ENCODE measurements at places on chromosomes 1 and 21.
A peak's percentile ranks its signal among the peaks of the same experiment; 100 is the strongest.

- no peak for DNase-seq
These were observed 284.9 kb upstream of the ADAMTS5 start for GRCh38 chr21:27251752-27252151.

DNA sequence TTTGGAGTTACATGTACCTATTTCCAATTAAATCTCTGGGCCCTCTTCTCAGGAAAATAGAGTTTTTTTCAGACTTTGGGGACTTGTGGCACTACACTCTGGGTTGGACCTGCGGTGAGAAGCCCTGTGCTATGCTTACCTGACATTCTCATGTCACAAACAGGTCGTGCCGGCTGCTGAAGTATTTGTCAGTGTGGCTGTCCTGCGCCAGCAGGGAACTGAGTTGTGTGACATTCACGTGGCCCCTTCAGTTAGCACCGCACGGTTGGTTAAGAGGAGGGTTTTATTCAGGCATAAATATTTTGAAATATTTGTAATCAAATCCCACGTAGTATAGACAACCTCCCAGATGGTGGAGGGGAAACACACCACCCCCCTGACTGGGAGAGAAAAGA is 6.3 kb upstream of the COL6A2 start:
- DNase-seq: no peak

DNA sequence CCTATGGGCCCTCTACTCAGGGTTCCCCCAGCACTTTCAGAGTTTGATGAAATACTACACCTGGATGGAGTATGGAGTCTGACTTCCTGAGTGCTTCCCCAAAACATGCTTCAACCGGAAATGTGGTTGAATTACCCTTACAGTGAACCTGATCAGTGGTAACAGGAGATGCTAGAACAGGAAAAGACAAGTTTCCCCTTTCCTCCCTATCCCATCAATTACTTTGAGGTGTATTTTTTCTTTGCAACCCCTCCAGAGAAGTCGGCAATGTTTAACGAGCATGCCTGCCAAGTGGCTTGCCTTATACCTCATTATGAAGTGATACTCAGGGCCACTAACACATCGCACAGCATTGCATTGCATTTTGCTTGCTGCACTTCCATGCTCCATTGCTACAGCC is 7.0 kb downstream of the KRTAP15-1 start:
- DNase-seq: no peak

DNA sequence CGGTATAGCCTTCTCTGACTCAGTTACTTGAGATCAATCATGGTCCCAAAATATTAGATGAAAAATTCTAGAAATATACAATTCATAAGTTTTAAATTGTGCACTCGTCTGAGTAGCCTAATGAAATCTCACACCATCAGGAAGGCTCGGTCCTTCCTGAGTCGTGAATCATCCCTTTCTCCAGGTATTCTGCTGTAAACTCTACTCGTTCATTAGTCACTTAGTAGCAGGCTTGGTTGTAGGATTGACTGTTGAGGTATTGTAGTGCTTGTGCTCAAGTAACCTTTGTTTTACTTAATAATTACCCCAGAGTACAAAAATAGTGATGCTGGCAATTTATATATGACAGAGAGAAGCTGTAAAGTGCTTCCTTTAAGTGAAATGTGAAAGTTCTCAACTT is 238.7 kb downstream of the OLFM3 start:
- no peak for DNase-seq

- peak; percentile 49 for DNase-seq
These were observed at the start of gene GALE for GRCh38 chr1:23800400-23801337. Gene GALE (minus strand): TSS chr1:23800754. CDS start chr1:23799007, 1,747 bp downstream.

DNA sequence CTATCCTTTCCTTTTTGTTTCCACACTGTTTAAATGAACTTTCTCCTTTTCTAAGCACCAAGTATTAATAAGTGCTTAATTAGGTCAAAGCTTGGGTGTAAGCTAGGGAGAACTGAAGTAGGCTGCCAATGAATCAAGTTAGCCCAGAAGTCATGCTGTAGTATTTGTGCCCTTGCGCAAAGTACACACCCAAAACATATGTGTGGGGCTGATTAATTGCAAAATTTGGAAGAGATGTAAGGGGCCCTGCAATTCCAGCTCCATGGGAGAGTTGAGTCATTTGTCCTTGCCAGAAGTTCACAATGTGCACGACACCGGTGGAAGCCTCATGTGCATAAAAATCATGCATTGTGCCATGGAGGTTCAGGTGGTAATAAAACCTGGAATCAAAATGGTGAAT is 18.6 kb upstream of the NTNG1 start:
- no peak for DNase-seq

DNA sequence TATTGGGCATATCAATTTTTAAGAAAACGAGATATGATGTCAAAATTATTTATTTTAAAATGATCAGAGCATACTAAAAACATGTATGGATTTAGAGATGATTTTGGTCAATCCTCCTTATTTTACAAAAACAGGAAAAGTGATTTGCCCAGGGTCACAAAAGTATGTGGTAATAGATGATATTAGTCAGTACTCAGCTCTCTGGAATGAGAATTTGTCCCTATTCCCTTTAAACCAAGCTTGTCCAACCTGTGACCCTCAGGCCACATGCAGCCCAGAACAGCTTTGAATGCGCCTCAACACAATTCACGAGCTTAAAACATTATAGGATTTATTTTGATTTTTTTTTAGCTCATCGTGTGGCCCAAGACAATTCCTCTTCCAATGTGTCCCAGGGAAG is 104.7 kb downstream of the AKT3 start:
- no peak for DNase-seq

GRCh38 chr1:228170666-228171065 is 5.1 kb downstream of the IBA57 start:
- DNase-seq: no peak

DNA sequence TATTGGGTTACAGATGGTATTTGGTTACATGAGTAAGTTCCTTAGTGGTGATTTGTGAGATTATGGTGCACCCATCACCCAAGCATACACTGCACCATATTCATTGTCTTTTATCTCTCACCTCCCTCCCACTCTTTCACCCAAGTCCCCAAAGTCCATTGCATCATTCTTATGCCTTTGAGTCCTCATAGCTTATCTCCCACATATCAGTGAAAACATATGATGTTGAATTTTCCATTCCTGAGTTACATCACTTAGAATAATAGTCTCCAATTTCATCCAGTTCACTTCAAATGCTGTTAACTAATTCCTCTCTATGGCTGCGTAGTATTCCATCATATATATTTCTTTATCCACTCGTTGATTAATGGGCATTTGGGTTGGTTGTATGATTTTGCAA is 36.8 kb upstream of the ZNF678 start:
- DNase-seq: no peak

DNA sequence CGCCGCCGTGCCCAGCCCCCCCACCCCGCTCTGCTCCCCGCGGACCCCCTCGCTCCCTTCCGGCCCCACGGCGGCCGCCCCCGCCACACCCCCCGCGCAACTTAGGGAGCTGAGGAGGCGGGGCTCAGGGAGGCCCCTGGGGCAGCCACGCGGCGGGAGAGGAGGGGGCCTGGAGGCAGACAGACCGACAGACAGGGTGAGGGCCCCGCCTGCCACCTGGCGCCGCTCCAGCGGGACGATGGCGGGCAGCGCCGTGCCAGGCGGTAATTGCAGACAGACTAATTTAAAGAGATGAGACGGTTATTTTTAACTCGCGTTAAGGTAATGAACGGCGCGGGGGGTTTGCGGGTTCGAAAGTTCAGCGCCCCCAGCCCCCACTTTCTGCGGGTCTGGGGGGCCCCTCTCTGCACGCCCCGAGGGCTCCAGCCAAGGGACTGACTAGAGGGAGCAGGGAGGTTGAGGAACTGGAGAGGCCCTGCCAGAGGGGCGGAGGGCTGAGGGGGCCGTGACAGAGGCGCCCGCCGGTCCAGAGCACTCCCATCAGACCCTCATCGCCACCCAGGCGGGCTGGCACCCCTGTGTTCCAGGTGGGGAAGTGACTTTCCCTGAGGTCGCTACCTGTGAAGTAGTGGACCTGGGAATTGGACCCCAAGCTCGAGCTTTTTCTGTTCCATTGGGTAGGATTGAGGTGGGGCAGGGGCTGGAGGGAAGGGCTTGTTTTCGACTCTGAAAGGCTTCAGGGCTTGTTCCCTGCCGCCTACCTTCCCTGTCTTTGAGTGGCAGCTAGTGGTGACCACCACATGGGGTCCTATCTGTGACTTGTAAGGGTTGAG is 5.4 kb downstream of the FOXO6 start:
- no peak for DNase-seq

GRCh38 chr1:184520336-184520735 is 133.5 kb downstream of the C1orf21 start:
- DNase-seq: no peak

GRCh38 chr1:30534551-30534940 is 188.8 kb downstream of the MATN1 start:
- DNase-seq: no peak

- DNase-seq: no peak
These were observed 38.4 kb downstream of the SLC66A1 start for GRCh38 chr1:19350566-19350965.

GRCh38 chr1:224182866-224183590 is at the start of gene DEGS1:
Gene DEGS1 (plus strand): TSS chr1:224183240. CDS start chr1:224183337, 97 bp downstream.
- DNase-seq: no peak

- DNase-seq: no peak
These were observed 79.9 kb downstream of the MORN1 start for GRCh38 chr1:2311184-2312032.

DNA sequence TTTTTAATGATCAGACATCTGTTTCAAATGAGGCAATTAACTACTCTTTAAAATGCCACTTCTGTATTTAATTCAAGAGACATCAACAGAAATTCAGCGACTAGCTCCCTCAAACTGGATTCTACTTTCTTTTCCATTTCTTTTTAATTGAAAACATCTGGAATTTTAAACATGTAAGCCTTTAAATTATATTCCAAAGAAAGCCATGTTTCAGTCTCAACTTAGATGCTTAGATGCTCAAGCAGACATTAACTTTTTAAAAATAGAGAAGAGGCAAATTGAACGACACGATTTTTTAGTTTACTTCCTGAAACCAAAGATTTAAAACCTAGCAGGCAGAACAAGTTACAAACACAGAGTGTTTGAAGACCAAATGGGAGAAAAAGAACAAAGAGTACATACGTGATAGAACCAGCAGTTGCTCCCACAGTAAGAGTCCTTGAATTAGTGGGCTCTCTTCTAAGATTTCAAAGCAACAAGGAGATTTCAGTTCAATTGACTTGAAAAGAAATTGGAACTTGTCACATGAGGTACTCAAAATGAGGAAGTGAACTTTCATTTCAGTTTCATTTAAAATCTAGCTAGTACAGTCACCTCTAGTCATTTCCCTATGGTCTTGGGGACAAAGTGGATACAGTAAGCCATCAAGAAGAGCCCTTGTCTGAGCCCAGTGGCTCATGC is at the start of gene CTSS:
TSS of gene CTSS (minus strand) at position 483 of the 681 bp plus-strand sequence. CDS start 1,015 bp downstream, outside the sequence.
- DNase-seq: no peak

- no peak for DNase-seq
These were observed 11.9 kb downstream of the FGGY start for GRCh38 chr1:59308839-59309238.

DNA sequence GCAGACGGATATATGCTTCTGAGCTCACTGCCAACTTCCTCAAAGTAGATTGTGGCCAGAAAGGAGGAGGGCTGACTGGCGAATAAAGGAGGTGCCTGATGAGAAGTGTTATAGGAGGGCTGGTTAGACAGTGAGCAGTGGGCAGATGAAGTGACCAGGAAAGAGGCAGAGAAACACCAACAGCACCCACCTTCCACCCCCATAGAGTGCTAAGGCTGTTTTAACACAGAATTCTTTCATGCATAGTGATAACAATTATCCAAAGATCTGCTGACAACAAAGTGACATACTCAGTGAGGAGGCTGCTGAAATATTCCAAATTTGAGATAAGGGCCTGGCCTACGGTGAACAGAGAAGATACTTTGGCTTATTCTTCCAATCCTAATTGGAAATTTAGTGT is 21.2 kb upstream of the MTR start:
- no peak for DNase-seq

DNA sequence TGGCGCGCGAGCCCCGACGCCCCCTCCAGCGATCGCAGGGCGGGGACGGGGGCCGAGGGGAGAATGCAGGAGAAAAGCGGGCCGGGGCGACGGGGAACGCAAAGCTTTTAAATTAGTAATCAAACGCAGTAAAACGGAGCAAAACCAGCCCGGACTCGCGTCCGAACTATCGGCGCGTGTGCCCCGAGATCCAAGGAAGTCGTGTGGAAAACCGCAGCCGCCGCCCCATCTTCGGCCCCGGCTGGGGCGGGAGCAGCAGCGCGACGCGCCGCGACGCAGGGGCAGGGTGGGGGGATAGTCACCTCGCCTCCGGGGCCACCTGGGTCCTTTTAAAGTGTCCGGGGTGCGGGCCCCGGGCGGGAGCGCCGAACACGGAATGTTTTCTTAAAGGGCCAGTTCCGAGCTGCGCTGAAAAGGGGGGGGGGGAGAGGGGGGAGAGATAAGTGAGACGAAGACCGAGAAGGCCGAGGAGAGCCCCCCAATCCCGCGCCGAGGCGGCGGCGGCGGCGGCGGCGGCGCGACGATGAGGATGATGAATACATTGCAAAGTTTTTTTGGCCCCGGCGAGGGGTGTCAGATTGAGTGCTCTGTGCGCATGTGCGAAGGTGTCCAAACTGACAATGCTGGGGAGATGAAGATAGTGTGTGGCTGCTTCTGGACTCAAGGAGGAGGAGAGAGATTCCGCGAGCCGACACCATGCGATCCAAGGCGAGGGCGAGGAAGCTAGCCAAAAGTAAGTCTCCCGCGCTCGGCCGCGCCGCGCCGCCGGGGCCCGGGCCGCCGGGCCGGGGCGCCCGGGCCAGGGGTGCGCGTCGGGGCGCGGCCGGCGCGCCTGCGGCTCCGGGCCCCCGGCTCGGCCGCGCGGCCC is at the start of gene PRDM16:
TSS of gene PRDM16 (plus strand) at position 640 of the 868 bp plus-strand sequence. CDS start at position 697, 57 bp downstream.
- DNase-seq: no peak

DNA sequence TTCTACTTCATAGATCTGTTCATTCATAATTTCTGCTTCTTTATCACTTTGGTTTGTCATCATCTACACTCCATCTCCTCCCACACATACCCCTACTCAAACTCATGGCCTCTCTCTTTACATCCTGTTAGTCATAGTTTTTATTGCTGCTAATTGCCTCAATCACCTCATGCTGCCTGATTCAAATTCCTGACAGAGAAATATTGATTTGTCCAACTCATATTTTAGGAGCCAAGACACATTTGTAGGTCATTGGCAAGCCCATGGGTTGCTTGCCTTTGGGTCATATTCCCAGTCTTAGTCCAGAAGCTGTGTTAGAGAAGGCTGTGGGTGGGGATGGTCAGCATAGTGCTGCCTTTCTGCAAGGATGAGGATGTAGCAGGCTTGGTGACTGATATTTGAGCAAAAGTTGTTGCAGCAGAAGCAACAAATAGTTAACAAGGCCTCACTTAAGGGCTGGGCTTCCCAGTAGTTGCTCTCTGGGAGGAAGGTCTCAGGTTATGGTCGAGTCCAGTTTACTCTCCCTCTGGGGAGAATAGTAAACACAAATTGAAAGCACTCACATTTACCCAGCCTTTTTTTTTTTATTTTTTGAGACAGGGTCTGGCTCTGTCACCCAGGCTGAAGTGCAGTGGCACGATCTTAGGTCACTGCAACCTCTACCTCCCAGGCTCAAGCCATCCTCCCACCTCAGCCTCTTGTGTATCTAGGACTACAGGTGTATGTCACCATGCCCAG is 22.4 kb upstream of the EPS15 start:
- DNase-seq: no peak

GRCh38 chr1:2788506-2789163 is 12.9 kb downstream of the TTC34 start:
- no peak for DNase-seq

- no peak for DNase-seq
These were observed 11.4 kb downstream of the DOCK7 start for GRCh38 chr1:62676611-62677356.
